ENCODE measurements at places on chromosomes 6 and 20. TPM values are rescaled to one million over a fixed set of nuclear protein-coding genes. Genes with fewer than 3 reads are reported as not detected.

The SLC17A4 gene
- not detected for total RNA-seq

The SYNDIG1 gene
- 1.4 TPM for total RNA-seq

The PLCB4 gene
- 25.2 TPM for total RNA-seq

The TXLNB gene
- not detected for total RNA-seq

The DCDC2 gene
- 2.7 TPM for total RNA-seq

The HMGA1 gene
- total RNA-seq, result 525 TPM

The ARHGAP18 gene
- total RNA-seq, result 5.3 TPM

The EFCAB8 gene
- not detected for total RNA-seq

The DDO gene
- 0.09 TPM for total RNA-seq

The MOG gene
- total RNA-seq, result not detected

The GRIK2 gene
- total RNA-seq, result 0.56 TPM

The MUC22 gene
- total RNA-seq, result 0.02 TPM

The ADGRF5 gene
- not detected for total RNA-seq

The LY86 gene
- not detected for total RNA-seq

The CYP21A2 gene
- not detected for total RNA-seq
